DMS 273 treated with DMSO at 0.1 percent for 48 hours (cell line): ENCODE measurements at places on chromosomes 4 and X.

GRCh38 chr4:10781805-10782204 is 97.2 kb upstream of the CLNK start:
- no peak for DNase-seq

- no peak for DNase-seq
Observed at GRCh38 chr4:188867796-188868195, 728.6 kb downstream of the TRIML1 start.

DNA sequence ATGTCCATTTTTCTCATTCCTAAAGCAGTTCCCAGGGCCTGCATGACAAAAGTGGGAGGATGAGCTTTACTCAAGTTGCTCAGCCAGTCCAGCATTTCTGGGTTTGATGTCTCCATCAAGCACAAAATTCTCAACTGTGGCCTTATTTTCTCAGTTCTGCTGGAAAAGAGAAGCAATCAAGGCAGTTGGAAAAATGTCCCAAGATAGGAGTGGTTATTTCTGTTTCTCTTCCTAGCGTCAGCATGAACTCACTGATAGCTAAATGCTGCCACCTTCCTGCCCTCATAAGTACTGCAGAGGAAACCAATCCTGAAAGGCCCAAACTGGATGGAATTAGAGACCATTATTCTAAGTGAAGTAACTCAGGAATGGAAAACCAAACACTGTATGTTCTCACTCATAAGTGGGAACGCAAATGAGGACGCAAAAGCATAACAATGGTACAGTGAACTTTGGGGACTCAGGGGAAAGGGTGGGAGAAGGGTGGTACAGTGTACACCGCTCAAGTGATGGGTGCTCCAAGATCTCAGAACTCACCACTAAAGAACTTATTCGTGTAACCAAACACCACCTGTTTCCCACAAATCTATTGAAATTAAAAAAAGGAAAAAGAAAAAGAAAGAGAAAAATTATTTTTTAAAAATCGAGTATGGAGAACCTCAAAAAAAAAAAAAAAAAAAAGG is 29.6 kb downstream of the ADH7 start:
- no peak for DNase-seq

DNA sequence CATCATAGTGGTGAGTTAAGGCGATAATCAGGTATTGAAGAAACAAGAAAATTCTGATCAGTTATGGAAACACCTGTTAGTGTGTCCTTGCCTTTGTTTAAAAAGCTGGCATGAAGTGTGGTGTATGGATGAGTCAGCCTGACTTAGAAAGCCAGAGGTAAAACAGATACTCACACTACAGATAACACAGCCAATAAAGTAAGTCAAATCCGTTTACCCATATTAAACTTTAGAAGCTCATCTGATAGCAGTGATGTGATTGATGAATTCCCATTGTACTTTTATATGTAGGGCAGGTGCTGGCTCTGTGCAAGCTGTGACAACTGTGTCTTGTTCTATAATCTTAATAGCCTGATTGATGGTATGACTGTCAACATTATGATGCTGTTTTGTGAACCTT is 1392.7 kb upstream of the IGFBP7 start:
- no peak for DNase-seq

GRCh38 chr4:82747686-82748575 is 50.7 kb downstream of the SCD5 start:
- DNase-seq: no peak
